ENCODE measurements at places on chromosomes 5 and 9.

DNA sequence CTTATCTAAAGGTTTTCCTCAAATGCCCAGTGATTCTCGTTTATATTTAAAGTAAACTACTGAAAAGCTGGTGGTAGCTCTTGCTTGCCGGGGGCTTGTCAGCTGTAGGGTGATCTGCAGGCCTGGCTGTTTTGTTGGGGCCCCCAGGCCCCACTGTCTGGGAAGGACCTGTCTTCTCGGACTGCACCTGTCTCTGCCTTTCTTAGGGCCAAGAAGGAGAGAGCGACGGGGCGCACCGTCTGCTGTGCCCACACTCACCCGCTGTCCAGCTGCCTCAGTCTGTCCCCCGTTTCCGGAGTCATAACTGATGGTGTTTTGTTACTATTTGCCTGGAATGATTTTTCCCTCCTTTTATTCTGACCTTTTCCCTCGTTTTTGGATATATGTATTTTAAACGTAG, 94.1 kb upstream of the CACNA1B start:
- no peak for DNase-seq

GRCh38 chr9:109996936-109997580, 210.9 kb downstream of the C9orf152 start:
- peak; percentile 68 for DNase-seq

DNA sequence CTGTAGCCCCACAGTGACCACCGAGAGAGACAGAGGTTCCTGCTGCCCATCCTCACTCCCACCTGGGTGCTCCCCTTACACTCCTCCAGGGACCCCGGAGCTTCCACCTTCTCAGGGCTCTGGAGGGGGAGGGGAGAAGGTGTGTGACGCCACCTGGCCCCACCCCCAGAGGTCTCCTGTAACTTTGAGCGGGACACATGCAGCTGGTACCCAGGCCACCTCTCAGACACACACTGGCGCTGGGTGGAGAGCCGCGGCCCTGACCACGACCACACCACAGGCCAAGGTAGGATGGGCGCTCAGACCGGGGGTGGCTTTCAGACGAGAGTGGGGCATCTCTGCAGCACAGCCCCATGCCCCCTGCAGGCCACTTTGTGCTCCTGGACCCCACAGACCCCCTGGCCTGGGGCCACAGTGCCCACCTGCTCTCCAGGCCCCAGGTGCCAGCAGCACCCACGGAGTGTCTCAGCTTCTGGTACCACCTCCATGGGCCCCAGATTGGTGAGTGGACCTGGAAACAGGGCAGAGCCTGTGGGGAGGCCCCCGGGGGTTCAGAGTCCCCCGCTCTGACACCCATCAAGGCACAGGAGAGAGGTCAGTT, 4.5 kb downstream of the MAMDC4 start:
- no peak for DNase-seq

- DNase-seq = no peak
Observed at GRCh38 chr5:74274326-74274725, 366.2 kb downstream of the ENC1 start.

GRCh38 chr5:131959136-131959535, 13.7 kb upstream of the MEIKIN start:
- no peak for DNase-seq

- no peak for DNase-seq
Observed at GRCh38 chr5:125232779-125233230, 486.4 kb upstream of the ZNF608 start.

DNA sequence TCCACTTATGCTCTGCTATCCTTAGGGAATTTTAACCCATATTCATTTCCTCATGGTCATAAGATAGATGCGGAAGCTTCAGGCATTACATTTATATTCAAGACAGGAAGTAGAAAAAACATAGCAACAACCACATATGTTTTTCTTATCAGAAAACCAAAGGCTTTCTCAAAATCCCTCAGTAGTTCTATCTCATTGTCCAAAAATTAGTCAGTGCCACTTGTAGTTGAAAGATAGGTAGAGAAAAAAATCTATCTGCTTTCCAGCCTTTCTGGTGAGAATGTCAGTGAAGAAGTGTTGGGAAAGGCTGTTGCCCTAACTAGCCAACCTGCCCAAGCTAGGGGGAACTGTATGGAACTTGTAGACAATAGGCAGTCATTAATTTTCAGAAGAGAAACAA, 23.5 kb upstream of the MOCS2 start:
- DNase-seq = no peak

DNA sequence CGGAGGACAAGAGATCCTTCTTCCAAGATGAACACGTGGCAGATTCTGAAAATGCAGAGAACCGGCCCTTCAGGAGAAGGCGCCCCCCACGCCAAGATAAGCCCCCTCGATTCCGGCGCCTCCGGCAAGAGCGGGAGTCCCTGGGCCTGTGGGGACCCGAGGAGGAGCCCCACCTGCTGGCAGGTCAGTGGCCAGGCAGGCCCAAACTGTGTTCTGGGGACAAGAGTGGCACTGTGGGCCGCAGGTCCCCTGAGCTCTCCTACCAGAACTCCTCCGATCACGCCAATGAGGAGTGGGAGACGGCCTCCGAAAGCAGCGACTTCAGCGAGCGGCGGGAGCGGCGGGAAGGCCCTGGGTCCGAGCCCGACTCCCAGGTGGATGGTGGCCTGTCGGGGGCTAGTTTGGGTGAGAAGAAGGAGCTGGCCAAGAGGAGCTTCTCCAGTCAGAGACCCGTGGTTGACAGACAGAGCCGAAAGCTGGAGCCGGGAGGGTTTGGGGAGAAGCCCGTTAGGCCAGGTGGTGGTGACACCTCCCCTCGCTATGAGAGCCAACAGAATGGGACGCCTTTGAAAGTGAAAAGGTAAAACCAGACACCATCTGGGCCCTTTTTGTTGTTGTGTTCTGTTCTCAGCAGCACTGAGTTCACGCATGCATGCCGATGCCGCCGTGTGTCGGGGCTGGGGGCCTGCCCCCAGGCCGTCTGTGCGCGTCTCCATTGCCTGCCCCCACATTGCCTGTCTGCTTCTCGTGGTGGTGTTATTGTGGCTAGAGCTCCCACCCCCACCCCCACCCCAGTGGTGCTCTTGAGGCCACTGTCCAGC, 26.6 kb upstream of the POMT1 start:
- DNase-seq = no peak

- DNase-seq = no peak
Observed at GRCh38 chr5:173429489-173430150, 101.4 kb upstream of the STC2 start.

DNA sequence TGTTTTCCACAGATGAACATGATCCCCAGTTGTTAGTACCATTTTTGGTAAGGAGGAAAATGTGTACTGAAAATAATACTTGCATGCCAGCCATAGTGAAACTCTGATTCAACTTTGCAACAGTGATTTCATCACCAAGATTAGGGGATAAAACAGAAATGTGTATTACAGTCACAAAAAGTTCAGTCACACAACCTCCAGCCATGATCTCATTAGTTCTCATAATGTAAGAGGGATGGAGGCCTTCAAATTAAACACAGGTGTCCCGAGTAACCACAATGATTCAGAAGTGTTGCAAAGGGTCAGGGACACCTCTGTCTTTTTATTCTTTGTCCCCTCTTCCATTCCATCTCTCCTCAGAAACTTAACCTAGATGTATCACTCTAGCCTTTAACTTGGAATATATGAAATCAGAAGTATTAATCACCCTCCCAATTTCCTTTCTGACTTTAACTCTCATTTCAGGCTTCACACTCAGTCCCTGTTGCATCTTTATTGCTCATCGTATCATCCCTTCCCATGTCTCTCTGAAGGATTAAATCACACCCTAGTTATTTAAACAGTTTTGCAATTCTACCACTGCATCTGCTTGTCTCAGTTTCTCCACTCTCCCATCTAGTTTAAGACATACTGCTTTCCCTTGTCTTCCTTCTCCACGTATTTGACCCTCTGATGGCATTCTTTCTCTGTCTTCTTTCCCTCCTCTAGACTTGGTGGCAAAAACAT, 291.2 kb downstream of the ADAMTS6 start:
- DNase-seq = no peak
